Spinal cord (tissue), 10 donors: ENCODE measurements at places on chromosomes 16 and 17. TPM values are rescaled to one million over a fixed set of nuclear protein-coding genes. Genes with fewer than 3 reads are reported as not detected.

DNA sequence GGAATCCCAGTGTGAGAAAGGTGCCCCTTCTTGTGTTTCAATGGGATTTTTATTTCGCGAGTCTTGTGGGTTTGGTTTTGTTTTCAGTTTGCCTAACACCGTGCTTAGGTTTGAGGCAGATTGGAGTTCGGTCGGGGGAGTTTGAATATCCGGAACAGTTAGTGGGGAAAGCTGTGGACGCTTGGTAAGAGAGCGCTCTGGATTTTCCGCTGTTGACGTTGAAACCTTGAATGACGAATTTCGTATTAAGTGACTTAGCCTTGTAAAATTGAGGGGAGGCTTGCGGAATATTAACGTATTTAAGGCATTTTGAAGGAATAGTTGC lies 567 bp downstream of the UBB start:
- no peak for DNase-seq

SPAG5 gene
- total RNA-seq, result 14.1 TPM

- DNase-seq, result no peak
These were observed 542.7 kb upstream of the PSMD7 start for GRCh38 chr16:73753931-73754330.

DNA sequence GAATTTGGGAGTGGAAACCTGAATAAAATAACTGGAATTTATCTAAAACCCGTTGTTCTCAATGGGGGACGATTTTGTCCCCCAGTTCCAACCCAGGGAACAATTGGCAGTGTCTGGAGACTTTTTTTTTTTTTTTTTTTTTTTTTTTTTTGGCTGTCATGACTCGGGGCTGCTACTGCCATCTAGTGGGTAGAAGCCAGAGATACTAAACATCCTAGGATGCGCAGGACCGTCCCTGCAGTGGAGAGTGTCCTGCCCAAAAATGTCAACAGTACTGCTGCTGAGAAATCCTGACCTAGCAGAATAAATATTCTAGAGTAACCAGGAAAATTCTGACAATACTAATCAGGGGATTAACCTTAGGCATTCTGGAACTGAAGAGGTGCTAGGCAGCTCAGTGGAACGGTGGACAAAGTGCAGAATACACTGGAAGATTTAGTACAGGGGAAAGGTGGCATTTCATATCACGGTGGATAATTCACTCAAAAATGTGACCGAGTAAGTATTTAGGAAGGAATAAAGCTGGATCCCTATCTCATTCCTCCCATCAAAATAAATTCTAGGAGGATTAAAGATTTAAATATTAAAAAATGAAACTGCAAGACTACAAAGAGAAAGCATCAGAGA lies 107.6 kb downstream of the SPECC1 start:
- peak; percentile 87 for DNase-seq

TMEM114 gene
- 0.28 TPM for total RNA-seq

ERAL1 gene
- total RNA-seq, result 31.5 TPM

DNA sequence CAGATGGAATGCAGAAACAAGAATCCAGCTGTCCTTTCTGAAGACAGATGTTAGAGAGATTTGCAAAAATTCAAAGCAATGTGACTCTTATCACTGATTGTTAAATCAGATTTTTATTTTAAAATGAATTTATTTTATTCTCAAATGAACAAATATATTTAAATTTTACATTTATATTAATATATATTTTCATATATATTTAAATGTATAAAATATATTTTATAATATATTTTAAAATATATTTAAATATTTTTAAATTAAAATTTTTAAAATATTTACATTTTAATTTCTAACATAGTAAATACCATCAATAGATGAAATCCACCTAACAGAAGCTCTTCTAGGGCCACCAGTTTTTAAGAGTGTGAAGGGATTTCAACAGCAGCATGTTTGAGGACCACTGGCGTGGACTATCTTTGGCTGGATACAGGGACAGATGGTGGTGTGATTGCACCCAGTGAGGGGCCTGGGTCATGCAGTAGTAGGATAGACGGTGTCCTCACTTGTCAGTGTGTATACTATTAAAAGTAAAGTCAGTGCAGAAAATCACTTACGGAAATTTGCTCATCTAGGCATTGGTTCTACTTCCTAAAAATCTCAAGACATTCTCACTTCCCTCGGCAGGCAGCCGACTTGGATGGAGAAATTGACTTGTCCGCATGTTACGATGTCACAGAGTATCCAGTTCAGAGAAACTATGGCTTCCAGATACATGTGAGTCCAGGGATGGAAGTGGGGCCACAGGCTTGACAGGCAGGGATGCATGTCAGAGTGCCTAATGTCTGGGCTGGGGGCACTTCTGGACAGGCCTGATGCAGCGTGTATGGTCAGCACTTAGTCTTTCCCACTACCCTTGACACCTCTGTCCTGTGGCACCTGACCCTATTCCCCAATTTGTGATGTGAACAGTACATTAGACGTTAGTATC lies 56.3 kb downstream of the PLD6 start:
- no peak for DNase-seq

NDUFAB1 gene
- total RNA-seq, result 125 TPM

DNA sequence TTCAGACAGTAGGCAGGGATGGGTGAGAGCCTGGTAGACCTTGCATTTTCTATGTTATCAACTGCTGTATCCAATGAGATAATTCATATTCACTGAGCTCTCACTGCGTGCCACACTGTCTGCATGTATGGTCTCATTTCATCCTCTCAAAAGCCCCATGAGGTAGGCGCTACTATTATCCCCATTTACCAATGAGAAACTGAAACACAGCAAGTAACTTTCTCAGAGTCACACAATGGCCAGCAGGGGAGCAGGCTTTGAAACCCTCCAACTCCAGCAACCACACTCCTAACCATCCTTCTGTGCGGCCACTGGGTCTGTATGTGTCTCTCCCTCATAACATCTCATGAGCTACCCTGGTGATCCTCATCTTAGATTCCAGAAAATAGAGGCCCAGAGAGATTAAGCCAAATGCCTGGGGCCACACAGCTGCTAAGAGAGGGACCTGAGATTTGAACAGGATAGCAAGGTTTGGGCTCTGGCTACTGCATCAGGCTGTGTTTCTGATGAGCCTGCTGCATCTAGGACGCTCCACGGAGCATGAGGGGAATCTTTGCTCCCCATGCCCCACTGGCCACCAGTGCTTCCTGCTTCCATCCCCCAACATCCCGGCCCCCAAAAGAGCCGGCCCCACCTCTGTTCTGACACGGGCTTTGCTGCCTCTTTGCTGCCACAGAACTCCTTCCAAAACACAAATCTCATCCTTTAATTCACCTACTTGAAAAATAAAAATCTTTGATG lies 3.2 kb downstream of the CCR7 start:
- DNase-seq, result no peak

RASD1 gene
- total RNA-seq, result 3.2 TPM

DNA sequence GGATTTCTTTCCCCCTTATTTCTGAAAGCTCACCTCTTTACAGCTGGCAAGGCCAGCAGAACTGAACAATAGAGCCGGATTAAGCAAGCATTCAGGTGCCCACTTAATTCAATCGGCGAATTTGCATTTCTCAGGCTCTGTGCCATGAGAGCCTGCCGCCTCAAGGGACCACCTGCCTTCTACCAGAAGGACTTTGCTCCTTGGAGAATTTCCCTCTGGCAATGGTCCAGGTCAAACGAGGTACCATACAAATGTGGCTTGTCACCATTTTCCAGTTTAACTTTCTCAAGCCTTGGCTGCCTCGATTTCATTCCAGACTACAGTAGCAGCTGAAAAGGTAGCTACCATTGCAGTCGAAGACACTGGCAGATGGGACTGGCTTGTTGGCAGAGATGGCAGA lies 534.0 kb downstream of the MAF start:
- DNase-seq, result no peak

DNA sequence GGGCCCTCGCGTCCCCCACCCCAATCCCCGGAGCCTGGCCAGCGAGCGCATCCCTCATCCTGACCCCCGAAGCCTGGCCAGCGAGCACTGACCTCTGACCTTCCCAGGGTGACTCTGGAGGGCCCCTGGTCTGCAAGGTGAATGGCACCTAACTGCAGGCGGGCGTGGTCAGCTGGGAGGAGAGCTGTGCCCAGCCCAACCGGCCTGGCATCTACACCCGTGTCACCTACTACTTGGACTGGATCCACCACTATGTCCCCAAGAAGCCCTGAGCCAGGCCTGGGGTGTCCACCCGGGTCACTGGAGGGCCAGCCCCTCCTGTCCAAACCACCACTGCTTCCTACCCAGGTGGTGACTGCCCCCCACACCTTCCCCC lies 2.3 kb downstream of the TPSD1 start:
- no peak for DNase-seq

- DNase-seq, result no peak
These were observed 454 bp downstream of the CCDC40 start for GRCh38 chr17:80036715-80037477.

DNA sequence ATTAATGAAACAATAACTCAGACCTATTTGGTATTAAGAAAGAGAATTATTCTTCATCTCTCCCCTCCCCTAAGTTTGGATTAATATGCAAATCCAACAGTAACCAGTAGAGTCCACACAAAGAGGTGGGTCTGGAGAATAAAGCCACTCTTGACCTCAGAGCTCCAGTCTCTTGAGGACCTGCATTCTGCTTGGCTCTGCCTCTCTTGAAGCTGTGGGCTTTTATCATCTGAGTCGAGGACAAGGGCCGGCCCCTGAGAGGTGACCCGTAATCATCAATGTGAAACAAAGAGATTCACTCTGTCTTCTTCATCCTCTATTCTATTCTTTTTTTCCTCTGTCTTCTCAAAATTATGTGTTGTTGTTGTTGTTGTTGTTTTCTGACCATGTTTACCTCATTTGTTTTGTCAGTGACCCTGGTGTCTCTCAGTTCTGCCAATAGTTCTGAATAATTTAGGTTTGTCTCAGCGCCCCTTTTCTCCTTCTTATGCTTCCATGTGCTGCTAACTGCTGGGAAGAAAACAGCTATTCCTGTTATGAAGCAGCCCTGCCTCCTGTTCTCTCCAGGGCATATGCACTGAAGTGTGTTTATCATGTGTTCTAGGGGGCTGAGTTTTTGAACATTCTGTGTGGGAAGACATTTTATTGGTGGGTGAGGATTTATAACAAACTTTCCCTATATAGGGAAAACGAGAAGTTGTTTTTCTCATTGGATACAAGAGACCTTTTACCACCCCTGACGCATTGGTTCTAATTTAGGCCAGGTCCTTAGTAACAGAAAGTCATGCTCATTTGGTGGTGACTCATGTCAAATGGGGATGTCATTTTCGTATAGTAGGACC lies 135.8 kb downstream of the TRIM37 start:
- no peak for DNase-seq

KRTAP4-9 gene
- total RNA-seq, result not detected

- no peak for DNase-seq
These were observed 30.9 kb downstream of the ZNF423 start for GRCh38 chr16:49825041-49825440.

- DNase-seq, result peak; percentile 22
These were observed 963 bp upstream of the APRT start for GRCh38 chr16:88812513-88813268.

G6PC1 gene
- 0.06 TPM for total RNA-seq

DNA sequence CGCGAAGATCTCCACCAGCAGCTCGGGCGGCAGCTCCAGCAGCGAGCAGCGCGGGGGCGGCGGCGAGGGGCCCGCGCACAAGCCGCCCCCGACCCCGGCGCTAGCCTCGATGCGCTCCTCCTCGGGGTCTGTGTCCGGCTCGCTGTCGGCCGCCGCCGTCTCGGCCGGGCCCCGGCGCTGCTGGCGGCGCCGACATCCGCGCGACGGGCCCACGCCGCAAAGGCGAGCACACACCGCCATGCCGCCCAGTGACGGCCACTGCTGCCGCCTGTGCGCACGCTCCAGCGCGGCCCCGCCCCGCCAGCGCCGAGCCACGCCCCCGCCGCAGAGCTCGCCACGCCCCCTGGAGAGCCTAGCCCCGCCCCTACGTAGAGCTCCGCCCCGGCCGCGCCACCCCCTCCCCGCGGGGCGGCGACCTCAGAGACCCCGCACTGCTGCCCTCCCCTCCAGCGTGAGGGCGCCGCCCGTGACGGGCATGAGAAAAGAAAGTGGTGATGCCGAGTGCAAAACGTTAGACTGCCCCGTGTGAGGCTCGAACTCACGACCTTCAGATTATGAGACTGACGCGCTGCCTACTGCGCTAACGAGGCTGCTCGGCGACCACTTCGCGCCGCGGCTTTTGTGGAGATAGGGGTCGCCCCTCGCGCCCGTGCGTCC lies at the start of gene FBXO31:
TSS of gene FBXO31 (minus strand) at position 272 of the 657 bp plus-strand sequence. CDS start at position 240, 32 bp downstream.
- peak; percentile 97 for DNase-seq

KRT39 gene
- total RNA-seq, result not detected
